Stimulated activated CD8-positive, alpha-beta memory T cell treated with anti-CD3 and anti-CD28 coated beads, Interleukin-15, amount 100 ng/mL, for 4 hours (primary cell): ENCODE measurements at places on chromosomes 16 and 17.

DNA sequence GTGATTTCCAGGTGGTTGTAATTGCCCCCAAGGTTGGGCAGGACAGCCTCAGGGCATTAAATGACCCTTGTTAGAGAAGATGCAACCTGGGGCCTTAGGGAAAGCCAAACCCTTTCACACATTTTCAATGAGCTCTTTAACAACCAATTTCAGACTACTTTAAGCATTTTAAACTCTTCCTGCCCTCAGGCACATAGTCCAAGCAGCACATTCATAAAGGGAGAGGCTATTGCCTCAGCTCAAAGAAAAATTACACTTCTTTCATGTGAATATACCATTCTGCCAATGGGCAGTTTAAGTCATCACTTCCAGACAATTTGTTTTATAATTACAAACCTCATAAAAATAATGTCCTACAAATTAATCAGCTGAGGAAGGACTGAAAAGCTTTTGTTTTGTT lies 544.5 kb downstream of the NPIPA7 start:
- no peak for DNase-seq

- no peak for DNase-seq
These were observed 13.1 kb downstream of the SLC38A8 start for GRCh38 chr16:84029297-84030047.

- DNase-seq, result no peak
These were observed 25.0 kb upstream of the MILR1 start for GRCh38 chr17:64423881-64424280.

- DNase-seq, result no peak
These were observed 14.9 kb upstream of the FOXN1 start for GRCh38 chr17:28491286-28491685.

GRCh38 chr17:74962622-74963394 lies 9.8 kb downstream of the HID1 start:
- no peak for DNase-seq

GRCh38 chr16:8951447-8952280 lies 12.0 kb downstream of the USP7 start:
- no peak for DNase-seq

DNA sequence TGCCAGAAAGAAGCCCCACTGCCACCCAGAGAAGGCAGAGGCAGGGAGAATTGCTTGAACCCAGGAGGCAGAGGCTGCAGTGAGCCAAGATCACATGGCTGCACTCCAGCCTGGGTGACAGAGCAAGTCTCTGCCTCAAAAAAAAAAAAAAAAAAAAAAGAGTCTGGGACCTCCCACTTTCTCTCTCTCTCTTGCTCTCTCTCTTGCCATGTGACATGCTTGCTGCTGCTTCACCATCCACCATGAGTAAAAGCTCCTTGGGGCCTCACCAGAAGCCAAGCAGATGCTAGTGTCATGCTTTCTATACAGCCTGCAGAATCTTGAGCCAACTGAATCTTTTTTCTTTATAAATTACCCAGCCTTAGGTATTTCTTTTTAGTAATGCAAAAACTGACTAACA lies 21.5 kb upstream of the SRSF1 start:
- no peak for DNase-seq

- DNase-seq, result no peak
These were observed 100.7 kb downstream of the SOCS1 start for GRCh38 chr16:11155284-11155806.

- no peak for DNase-seq
These were observed 12.1 kb upstream of the ZNF423 start for GRCh38 chr16:49867796-49868668.

DNA sequence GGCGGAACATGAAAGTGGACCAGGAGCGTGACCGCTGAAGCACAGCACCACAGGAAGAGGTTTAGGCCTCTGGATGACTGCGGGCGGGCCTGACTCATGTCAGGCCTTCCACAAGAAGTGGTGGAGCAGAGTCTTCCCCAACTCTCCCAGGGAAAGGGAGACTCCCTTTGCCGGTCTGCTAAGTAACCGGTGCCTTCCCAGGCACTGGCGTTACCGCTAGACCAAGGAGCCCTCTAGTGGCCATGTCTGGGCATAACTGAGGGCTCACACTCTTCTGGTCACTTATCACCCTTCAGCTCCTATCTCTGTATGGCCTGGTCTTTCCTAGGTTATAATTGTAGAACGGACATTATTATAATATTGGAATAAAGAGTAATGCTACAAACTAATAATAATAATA lies 1931.9 kb downstream of the TP53TG3F start:
- DNase-seq, result no peak

- no peak for DNase-seq
These were observed 106.4 kb downstream of the CA4 start for GRCh38 chr17:60256174-60256573.

GRCh38 chr17:37092071-37092470 lies 143.3 kb downstream of the AATF start:
- DNase-seq, result no peak

DNA sequence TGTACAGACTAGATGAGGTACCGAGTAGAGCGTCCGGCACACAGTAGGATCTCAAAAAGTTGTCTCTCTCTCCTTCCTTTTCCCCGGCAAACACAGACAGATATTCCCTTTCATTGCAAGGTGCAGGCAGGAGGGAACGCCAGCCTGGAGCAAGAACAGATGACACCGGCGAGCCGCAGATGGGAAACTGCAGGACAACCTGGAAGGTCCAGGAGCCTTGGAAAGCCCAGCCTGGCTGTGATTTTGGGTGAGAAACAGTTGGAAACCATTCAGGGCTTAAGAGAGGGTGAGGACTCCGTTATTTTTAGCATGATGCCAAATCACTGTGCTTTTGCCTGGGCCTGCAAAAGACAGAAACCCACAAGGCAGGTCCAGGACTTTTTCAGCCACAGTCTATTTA lies 7.3 kb downstream of the CDH11 start:
- no peak for DNase-seq

- DNase-seq, result no peak
These were observed 12.4 kb downstream of the MRPL27 start for GRCh38 chr17:50360486-50361115.

GRCh38 chr17:1179818-1180742 lies at the start of gene ABR:
ABR (minus strand) TSS chr17:1179981; CDS start chr17:1179727, 254 bp downstream.
- DNase-seq, result peak; percentile 49

DNA sequence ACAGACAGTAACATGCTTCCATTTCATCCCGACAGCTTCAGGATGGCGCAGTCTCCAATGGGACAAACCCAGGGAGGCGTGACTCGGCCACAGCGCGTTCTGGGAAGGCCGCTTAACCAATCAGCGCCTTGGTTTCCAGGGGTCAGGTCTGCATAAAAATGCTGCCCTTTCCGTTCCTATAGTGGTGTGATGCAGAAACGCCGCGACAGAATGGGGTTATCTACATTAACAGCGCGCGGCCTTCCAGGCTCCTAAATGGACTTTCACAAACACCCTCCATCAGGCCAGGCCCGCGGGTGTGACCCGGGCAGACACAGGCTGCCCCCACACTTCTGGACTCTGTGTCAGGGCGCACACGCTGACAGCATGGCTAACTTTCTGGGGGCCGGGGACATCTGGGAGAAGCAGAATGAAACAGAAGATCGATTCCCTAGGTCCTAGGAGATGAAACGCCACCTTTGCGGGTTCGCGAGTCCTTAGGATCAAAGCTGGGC lies 792 bp downstream of the TMEM231 start:
- no peak for DNase-seq

DNA sequence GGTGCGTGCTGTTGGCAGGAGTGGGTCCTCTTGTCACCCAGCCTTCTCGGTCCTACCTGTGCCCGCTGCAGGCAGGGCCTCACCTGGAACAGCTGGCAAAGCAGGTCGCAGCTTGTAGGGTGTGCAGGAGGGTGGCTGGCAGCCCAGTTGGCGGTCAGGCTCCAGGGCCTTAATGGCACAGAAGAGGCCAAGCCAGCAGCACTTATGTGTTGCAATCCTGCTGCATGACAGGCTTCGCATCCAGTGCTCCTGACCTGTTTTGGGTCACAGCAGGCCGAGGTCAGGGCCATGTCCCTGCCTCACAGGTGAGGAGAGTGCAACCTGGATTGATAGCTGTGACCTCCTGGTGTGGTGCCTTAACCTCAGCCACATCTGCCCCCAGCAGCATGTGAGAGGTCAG lies 31.9 kb downstream of the ZC3H18 start:
- DNase-seq, result no peak

DNA sequence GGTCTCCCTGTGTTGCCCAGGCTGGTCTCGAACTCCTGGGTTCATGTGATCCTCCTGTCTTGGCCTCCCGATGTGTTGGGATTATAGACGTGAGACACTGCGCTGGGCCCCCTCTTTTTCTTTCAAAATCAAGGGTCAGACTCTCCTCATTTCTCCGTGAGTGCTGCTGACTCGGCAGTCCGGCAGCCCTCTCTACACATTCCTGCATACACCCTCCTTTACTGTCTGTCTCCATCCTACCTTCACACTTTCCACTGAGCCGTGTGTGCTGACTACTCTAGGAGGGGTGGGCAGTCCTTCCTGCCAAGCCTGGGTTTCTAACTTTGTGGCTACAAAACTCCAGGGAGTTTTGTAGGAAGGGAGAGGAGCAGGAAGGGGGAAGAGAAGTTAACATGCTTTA lies 195.2 kb downstream of the PARN start:
- DNase-seq, result no peak

- DNase-seq, result no peak
These were observed 21.1 kb upstream of the P2RX1 start for GRCh38 chr17:3937359-3937758.

- DNase-seq, result no peak
These were observed 197.8 kb upstream of the CHMP6 start for GRCh38 chr17:80793851-80794267.

DNA sequence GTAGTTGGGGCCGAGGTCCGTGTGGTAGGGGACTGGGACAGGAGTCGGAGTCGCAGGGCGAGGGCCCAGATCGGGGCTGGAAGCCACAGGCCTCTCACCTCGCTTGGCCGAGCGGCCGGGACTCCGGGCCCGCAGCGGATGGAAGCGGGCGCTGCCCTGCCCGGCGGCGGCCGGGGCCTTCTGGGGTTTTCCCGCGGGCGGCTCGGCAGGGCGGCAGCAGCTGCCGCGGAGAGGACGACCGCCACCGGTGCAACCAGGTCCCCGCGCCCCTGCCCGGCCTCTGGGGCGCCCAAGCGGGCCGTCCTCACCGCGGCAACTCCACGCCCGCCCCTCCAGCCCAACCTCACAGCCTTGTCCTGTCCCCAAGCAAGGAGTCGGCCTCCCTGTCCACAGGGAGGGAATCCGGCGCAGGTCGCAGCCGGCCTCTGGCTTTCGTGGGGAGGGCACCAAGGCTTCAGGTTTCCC lies 15.6 kb upstream of the UTP6 start:
- no peak for DNase-seq

- DNase-seq, result peak; percentile 36
These were observed 752 bp downstream of the TBC1D24 start for GRCh38 chr16:2475413-2476344.

DNA sequence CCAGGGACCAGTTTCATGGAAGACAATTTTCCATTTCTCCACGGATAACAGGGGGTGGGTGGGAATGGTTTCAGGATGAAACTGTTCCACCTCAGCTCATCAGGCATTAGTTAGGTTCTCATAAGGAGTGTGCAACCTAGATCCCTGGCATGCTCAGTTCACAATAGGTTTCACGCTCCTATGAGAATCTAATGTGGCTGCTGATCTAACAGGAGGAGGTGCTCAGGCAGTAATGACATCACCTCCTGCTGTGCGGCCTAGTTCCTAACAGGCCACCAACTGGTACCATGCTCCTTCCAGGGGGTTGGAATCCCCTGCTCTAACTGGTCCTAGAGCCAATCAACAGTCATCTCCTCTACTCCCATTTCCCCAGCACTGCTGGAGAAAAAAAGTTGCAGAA lies 19.9 kb downstream of the TEX14 start:
- no peak for DNase-seq

- DNase-seq, result no peak
These were observed 21.1 kb downstream of the GINS3 start for GRCh38 chr16:58413359-58413758.

GRCh38 chr16:68995011-68995504 lies 110.4 kb upstream of the HAS3 start:
- DNase-seq, result no peak

DNA sequence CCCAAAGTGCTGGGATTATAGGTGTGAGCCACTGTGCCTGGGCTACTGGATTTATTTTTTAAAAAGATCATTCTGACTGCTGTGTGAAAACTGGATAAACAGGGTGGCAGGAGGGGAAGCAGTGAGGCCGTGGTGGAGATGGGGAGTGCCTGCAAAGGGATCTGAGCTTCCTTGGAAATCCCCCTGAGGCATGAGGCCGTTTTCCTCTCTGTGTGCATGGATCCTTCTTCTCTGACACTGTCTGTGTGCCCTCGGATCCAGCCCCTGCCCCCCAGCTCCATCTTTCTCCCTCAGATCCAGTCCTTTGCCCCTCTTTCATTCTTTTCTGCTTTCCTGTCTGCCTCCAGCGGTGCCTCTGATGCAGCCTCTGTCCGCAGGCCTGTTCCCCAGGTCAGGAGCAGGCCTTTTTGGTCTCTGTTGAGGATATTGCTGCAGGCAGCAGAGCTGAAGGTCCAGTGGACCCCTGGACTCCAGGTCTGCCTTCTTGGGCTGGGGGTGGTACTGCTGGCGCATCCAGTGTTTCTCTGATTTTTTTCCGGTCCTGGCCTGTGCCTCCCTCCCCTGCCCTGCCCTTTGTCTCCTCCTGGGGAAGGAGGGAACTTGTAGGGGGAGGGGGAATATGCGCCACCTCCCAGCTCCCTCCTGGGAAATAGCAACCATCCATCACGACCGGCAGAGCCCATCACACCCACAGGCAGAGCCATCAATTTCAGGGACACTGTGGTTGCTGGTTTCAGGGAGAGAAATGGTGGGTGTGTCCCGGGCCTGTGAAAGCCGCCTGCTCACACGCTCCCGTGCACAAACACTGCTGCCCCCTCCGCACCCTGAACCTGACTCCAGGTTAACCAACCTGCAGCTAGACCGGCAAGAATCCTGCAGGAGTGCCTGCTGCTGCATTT lies 17.0 kb downstream of the MGAT5B start:
- no peak for DNase-seq

GRCh38 chr17:43660816-43661493 lies 767 bp downstream of the MEOX1 start:
- no peak for DNase-seq

GRCh38 chr17:73478768-73479424 lies 165.3 kb downstream of the SDK2 start:
- no peak for DNase-seq

GRCh38 chr17:47694581-47695428 lies 844 bp downstream of the TBKBP1 start:
- no peak for DNase-seq

- no peak for DNase-seq
These were observed 13.7 kb downstream of the GJD3 start for GRCh38 chr17:40350689-40351358.

GRCh38 chr17:3799181-3799945 lies 1.6 kb downstream of the ITGAE start:
- no peak for DNase-seq

- no peak for DNase-seq
These were observed at the start of gene HBQ1 for GRCh38 chr16:180101-180675. HBQ1 (plus strand) TSS chr16:180459; CDS start chr16:180487, 28 bp downstream.
